NCI-H2081 (cell line): ENCODE measurements at places on chromosomes 3 and 15.

DNA sequence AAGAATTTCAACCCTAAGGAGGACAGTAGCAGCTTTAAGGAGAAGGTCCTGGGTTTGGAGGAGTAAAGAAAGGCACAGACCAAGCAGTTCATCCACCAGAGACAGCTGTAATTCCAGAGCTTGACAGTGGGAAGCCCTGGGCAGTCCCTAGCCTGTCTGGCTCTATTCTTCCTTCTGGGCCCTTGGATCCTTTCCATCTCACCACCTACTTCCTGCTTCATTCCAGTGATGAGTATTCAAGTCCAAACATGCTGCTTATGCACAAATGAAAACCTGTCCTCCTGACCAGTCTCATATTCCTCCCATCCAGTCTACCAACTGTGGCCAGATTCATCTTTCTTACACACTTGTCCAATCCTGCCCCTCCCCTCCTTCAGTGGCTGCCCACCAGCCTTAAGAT, 171.4 kb downstream of the CNTN3 start:
- DNase-seq = no peak

DNA sequence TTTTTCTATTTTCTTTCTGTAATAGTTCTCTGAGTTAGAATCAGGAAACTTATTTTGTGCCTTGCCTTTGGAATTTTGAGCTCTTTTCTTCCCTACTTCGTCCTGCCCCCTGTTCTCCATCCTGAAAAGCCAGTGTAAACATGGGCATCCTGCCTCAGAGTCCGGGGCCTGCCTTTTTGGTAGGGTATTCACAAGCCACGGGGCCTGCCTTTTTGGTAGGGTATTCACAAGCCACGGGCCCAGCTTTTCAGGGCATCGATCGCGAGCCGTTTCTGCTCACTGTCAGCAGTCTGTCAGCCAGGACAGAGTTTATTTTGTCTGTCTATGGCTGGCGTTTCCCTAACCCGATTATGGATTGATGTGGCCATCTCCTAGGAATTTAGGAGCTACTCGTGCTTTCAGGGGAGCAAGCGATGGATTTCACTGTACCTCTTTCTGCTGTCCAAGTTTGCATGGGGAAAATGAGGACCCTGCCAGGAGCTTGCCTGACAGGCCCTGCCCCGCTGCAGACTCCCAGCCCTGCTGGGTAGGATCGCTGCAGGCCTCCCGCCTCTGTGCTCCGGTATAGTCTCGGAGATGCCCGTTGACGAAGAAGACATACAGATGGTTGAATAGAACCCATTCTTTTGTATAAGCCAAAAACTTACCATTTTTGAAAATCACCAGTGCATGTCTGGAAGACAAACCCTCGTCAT, 12.8 kb downstream of the SYNM start:
- DNase-seq = no peak

DNA sequence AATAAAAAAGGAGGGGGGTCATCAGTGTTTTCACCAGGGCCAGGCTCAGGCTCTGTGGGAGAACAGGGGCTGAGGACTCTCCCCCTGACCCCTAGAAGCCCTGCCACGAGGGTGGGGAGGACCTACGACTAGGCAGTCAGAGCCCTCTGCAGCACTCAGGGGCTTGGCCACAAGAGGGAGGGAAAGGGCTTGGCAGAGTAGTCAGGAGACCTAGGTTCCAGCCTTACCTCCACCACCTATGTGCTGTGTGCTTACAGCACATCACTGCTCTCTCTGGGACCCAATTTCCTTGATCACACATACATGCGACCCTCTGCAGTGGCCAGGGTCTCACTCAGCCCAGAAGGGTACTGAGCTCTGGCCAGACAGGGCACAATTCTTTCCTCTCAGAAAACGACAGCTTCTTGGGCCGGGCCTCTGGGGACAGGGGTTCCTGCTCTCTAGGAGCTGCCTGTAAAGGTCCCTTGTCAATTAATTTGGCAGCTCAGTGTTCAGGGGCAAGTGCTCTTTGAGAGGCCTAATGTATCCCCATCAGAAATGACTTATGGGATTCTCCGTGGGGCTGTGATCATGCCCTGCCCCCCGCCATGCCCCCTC, 16.4 kb upstream of the SKIC8 start:
- DNase-seq = peak; percentile 46

- no peak for DNase-seq
Observed at GRCh38 chr15:85380812-85381642, 624 bp downstream of the AKAP13 start.

GRCh38 chr15:72865486-72865885, 81.9 kb upstream of the ADPGK start:
- DNase-seq = no peak

- DNase-seq = no peak
Observed at GRCh38 chr15:87767516-87767915, 489.0 kb downstream of the NTRK3 start.

- no peak for DNase-seq
Observed at GRCh38 chr3:28109829-28110228, 131.6 kb upstream of the CMC1 start.

GRCh38 chr3:119702530-119703527, at the start of gene CFAP91:
TSS of gene CFAP91 (plus strand) at chr3:119703022. CDS start at chr3:119703099, 77 bp downstream.
- peak; percentile 85 for DNase-seq

- DNase-seq = no peak
Observed at GRCh38 chr3:9450126-9450525, 52.7 kb downstream of the SETD5 start.

- DNase-seq = no peak
Observed at GRCh38 chr3:155363690-155364070, 70.2 kb upstream of the STRIT1 start.

DNA sequence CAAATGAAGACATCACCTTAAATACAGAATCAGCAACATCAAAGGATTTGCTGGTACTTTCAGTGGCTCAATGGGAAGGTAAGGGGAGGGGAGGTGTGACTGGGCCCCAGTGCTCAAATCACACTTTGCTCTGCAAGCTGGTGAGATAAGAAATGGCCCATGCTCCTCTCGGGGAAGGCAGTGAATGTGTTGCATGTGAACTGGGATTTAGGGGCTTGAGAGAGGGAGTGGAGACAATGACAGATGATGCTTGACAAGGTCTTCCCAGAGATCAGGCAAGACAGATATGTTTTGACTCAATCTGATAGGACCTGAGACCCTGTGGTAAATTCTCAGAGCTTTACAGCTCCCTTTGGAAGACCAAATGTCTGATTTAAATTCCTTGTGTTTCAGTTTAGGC, 233.0 kb upstream of the PROK2 start:
- DNase-seq = no peak

DNA sequence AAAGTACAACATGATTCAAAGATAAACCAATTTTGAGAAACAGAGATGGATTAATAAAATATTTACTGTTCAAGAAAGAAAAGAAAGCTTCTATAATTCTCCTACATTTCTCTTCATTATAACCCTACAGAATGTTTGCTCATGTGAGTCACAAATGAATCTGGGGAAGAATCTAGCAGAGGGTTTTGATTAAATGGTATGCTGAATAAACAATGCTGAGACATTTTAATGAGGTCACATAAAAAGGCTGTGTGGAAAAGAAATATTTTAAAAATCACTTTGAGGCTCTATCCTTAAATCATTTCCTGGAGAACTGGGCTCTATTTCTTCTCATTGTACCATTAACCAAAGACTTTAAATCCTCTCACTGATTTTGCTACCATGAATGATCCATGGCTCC, 727.7 kb downstream of the NTRK3 start:
- DNase-seq = no peak

DNA sequence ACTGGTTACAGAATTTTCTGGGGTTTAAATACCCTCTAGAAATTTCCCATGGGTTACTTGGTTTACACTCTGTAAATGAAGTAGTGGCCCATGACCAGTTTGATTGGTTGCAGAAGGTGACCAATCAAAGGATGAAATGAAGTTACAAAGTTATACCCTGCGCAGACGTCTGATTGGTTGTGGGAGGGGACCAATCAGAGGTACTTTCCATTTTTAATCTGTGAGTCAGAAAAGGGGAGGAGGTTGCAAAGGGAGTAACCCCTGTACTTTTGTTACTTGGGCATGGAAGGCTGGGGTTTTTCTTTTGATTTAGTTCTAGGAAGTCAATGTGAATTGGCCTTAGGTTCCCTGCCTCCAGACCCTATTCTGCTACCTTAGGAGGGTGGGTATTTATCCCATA, 18.7 kb upstream of the APH1B start:
- DNase-seq = no peak

DNA sequence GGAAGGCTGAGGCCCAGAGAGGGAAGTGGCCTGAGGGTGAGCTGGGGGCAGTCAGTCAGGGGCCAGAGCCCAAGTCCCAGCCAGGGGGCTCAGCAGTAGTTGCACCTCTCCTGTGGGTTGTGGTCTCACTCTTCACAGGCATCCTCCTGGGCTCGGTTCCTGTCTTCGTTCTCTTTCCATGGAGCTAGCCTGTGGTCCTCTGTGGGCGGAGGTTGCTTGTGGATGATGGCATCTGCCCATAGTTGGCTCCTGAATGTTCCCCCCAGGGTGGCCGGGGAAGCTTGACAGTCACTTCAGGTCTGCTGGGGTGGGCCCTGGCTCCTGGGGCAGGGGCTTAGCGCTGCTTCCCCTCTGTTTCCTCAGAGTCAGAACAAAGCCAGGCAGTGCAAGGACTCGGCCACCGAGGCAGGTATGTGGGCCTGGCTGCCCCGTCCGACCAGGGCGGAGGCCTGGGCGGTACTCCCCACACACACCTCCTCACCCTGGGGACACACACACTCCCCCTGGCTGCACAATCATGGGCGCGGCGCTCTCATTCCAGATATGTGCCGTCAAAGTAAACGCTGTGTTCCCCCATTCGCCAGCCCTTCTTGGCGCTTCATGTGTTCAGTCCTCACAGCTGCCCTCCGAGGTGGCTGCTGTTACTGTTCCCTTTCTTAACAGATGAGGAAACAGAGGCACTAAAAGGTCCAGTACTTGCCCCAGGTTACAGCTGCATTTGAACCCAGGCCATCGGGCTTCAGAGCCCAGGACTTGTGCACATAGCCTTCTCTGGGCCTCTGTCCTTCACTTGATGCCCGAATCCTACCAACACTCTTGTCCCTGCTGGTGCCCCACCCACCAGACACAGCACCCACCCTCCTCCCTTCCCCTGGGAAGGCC, 34.5 kb downstream of the PSTPIP1 start:
- no peak for DNase-seq

- no peak for DNase-seq
Observed at GRCh38 chr15:73800662-73801345, 47.7 kb upstream of the INSYN1 start.

GRCh38 chr3:193207290-193208273, 33.4 kb upstream of the PLAAT1 start:
- no peak for DNase-seq

- DNase-seq = no peak
Observed at GRCh38 chr3:129310111-129311011, 31.7 kb downstream of the HMCES start.

DNA sequence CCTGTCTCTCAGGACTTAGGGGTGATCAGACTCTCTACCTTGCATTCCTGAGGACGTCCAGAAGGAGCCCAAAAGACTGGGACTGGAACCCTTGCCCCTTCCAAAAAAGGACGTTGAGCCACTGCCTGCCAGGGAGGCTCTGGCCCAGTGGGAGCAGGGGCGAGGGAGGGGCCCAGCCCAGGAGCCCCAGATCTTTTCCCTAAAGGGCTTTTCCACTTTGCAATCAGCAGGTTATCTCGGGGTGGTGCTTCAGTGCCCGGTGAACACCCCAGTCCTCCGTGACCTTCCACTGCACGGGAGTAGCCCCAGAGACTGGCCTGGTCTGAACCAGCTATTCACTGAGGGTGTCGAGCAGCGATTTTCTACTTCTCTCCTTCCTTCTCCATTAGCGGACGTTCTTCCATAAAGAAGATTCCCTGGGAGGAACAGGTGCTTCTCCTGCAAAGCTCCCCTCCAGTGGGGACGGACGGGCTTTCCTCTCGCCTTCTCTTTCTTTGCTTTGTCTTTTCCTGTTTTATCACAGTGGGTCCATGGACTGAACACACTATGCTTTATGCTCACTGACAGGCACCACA, 113.7 kb downstream of the CHSY1 start:
- no peak for DNase-seq

- DNase-seq = no peak
Observed at GRCh38 chr3:78830470-78830869, 937.3 kb downstream of the ROBO1 start.

- DNase-seq = no peak
Observed at GRCh38 chr3:148512648-148513047, 185.1 kb upstream of the AGTR1 start.

DNA sequence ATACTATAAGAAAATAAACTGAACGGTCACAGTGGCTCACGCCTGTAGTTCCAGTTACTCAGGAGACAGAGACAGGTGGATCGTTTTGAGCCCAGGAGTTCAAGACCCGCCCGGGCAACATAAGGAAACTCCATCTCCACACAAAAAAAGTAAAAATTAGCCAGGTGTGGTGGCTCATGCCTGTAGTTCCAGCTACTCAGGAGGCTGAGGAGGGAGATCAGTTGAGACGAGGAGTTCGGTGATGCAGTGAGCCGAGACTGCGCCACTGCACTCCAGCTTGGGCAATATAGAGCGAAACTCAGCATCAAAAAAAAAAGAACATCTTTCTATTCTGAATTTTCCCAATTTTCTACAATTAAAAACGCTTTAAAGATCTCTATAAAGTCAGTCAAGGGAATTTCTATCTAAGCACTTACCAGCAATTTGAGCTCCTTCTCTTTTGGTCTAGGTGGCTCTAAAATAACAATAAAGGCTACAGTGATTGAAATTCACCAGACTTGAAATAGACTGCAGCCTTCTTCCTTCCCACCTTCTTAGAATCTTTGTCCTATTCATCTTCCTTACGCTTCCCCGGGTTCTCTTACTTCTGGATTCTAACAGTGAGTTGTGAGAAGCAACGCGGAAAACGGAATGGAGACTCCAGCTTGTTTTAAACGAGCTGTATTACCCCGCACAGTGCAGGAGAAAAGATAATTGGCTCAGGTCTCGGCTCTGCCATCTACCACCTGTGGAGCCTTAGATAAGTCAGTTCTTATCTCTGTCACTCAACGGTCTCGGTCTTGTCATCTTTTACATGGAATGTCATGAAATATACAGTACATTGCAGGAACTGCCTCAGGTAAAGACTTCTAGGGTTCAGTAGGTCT, 812 bp upstream of the SEC62 start:
- DNase-seq = peak; percentile 68

GRCh38 chr3:129893581-129894070, at the start of gene TMCC1:
TSS of gene TMCC1 (minus strand) at chr3:129893711.
- DNase-seq = peak; percentile 98

DNA sequence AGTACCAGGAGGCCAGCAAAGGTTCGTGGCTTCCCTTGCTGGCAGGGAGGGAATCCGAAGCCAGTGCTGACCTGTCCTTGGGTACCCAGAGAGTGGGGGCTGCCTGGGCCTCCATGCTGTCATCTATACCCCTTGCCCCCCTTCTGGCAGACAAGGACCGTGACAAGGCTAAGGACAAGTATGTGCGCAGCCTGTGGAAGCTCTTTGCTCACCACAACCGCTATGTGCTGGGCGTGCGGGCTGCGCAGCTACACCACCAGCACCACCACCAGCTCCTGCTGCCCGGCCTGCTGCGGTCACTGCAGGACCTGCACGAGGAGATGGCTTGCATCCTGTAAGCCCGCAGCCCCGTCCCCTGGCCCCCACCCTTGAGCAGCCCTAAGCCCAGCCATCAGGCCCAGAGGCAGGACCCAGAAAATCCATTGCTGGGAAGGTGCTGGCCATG, 2.8 kb downstream of the FES start:
- DNase-seq = no peak
